ENCODE measurements at places on chromosomes 5 and 9. TPM values are rescaled to one million over a fixed set of nuclear protein-coding genes. Genes with fewer than 3 reads are reported as not detected.

Gene SELENOP
- 11.4 TPM for total RNA-seq

Gene TRIM14
- 37.6 TPM for total RNA-seq

DNA sequence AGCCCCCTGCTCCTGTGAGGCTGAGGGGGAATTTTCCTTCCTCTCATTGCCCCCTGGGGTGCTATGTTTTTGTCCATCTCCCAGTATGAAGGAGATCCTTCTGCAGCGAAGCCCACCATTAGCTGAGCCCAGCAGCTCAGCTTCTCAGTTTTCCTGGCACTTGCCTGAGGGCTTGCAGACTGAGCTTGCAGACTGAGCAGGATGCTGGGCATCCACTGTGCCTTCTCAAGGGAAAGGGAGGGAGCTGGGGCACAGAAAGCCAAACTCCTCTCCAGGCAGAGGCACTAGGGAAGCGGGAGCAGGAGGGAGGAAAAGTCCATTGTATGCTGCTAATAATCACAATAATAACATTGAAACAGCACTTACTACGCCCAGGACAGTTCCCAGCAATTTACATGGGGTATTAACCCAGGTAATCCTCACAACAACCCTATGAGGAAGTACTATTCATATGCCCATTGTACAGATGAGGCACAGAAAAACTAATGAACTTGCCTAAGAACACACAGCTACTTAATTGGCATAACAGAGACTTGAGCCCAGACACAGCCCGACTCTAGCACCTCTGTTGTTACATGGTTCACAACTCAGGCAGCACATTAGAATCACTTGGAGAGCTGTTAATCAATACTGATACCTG lies 86.9 kb upstream of the SSBP2 start:
- DNase-seq, result no peak

DNA sequence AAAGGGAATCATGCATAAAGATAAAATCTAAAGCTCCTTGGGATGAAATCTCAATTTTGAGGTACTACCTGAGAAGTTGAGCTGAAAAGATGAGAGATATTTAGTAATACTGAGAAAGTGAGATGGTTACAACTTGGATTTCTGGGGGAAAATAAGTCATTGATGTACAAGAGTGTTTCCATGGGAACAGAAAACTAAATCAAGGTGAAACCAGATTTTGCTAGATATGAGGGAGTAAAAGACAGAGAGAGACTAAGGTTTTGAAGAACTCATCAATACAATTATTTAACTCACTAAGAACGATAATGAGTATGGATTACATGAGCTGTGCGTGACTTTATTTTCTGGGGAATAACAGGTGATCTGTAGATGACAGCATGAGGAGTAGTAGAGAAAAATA lies 10.2 kb upstream of the ST8SIA4 start:
- DNase-seq, result no peak

GRCh38 chr5:58153255-58153654 lies 306.6 kb downstream of the PLK2 start:
- DNase-seq, result peak; percentile 15

DNA sequence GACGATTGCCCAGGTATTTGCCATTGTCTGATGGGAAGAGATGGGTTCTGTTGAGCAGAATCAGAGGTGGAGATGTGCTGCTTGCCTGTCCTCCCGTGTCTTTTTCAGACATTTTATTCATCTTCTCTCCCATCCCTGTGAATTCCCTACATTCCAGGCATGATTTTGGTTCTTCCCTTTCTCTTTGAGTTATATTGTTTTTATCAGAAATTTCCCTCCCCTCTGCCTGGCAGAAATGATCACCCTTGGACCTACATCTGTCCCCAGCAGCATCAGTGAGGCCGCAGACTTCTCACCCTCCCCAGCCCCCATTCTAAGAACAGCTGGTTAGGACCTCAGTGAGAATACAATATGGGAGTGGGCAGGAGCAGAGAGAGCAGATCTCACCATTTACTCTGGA lies 640.2 kb downstream of the CCDC171 start:
- DNase-seq, result no peak

DNA sequence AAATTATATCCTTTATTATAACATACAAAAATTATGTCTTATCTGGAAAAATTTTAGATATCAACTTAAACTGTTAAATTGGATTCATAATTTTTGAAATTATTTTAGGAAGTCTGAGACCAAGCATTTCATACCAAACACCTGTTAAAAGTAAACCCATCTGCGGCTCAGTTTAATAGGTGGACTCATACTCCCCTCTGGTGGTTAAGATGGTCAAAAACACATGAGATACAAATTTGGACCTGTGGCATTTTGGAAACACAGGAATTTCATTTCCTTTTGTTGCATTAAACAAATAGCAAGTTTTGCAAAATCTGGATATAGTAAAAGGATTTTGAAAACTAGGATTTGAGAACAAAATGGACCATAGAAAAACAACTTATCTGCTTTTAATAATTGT lies 53.7 kb downstream of the RGMB start:
- peak; percentile 27 for DNase-seq

Gene N4BP3
- total RNA-seq, result 0.75 TPM

Gene CLPTM1L
- 131 TPM for total RNA-seq

Gene LPAR1
- total RNA-seq, result 11.5 TPM

GRCh38 chr5:128123936-128124335 lies 40.4 kb downstream of the SLC12A2 start:
- no peak for DNase-seq

- peak; percentile 73 for DNase-seq
These were observed 809 bp downstream of the TNIP1 start for GRCh38 chr5:151079838-151080612.

- peak; percentile 93 for DNase-seq
These were observed 663.2 kb upstream of the RGMB start for GRCh38 chr5:98110282-98110691.

GRCh38 chr5:127410959-127411358 lies 106.5 kb upstream of the PRRC1 start:
- DNase-seq, result no peak

DNA sequence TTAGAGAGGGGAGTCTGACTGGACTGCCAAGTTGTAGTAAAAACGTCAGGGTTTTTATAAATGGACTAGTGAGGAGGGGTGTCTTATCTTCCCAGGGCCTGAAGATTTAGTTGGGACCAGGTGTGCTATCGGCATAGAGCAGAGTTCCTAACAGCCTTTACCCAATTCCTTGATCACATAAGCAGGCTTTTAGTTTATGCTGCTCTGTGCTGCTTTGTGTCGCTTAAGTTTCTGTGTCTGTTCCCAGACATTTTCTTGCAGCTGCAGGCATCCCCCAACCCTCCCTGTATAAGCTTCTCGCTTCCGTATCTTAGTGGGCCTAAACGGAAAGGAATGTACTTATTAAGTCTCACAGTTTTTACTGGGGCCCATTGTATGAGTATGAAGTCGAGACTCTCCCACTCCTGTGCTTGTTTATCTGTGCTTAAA lies 2.6 kb upstream of the SMC5 start:
- DNase-seq, result peak; percentile 89

DNA sequence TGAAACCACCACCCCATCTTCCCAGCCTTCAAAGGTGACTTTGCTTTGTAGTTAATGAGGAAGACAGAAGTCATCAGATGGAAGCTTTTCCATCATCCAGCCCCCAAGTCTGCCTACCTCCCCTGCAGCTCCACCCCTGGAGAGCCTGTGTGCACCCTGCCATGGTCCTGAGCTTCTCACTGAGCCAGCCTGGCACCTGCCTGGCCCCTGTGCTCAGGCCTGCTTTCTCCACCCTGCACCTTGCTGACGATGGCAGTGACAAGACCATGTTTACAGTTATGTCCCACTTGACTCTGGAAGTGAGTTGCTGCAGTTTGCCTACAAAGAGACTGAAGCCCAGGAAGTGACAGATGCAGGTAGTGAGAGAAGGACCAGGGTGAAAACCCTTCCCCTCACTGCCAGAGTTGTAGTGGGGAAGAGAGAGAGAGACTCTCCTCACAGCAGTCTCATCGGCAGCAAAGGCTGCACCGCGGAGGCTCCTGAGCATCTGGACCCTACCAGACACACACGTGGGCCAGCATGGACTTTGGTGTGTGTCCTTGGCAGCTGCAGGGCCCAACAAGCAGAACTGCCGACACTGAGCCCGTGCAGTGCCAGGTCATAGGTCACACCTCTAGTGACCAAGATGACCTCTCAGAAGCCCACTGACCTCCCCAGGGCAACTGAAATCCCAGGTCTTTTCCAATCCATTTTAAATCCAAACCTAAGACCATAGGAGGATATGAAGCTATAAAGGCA lies 107.1 kb downstream of the CACNA1B start:
- DNase-seq, result no peak

DNA sequence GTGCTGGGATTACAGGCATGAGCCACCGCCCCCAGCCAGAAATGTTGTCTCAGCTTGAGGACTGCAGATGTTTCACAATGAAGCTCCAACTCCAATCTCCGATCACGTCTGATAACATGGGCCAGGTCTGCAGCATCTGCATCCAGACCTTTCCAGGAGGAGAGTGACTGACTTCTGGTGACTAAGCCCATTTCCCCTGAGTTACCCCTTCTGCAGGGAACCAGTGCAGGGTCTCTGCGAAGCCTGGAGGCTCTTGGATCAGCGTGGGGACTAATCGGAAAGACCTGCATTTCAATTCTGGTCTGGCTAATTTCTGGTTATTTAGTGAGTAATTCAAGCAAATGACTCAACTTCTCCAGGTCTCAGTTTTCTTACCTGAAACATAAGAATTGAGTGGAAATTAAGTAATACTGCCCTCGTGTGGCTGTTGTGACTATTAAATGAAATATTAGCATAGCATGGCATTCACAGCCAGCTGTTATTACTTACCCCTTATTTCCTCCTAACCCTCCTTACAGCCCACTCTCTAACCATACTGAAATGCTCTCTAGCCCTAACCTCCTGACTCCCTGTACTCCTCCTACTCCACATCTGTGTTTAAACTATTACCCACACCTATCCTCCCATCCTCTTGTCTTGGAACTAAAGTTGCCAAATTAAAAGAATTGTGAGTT lies 2.2 kb upstream of the GNPDA1 start:
- DNase-seq, result peak; percentile 68

DNA sequence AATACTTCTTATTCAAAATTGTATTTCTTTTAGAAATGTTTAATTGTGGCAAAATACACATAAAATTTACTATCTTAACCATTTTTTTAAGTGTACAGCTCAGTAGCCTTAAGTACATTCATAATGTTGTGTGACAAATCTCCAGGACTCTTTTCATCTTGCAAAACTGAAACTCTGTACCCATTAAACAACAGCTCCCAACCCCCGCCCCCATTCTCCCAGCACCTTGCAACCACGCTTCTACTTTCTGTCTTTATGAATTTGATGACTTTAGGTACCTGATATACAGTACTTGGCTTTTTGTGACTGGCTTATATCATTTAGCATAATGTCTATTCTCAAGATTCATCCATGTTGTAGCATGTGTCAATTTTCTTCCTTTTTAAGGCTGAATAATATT lies 2.8 kb upstream of the IL5 start:
- DNase-seq, result no peak

DNA sequence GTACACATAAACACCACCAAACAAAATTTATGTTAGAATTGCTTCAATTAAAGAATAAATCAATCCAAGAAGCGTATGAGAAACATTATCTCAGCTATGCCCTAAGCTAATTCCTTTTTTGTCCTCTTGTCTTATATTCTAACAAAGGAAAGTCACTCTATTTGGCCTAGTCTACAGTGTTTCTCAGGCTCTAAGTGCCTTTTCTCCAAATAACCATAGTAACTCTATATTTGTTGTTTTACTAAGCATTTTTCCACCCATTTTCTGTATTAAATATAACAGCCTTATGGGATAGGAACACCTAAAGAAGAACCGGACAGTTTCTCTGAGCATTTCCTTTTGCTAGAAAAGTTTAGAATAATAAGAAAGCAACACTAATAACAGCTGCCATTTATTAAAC lies 120.1 kb upstream of the MTAP start:
- no peak for DNase-seq

DNA sequence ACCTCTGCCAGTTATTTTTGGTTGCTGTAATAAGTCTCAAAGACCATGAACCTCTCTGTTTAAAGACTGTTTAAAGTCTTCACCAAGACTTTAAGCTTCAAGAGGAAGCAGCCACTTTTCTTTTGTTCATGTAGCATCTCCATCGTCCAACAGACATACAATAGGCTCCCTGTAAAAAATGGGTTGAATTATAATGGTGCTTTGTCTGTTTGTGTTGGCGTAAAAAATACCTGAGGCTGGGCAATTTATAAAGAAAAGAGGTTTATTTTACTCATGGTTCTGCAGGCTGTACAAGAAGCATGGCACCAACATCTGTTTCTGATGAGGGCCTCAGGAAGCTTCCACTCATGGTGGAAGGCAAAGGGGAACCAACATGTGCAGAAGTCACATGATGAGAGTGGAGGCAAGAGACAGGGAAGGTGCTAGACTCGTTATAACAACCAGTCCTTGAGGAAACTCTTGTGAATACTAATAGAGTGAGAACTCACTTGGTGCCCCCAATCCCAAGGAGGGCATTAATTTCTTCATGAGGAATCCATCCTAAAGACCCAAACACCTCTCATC lies 126.3 kb upstream of the RPS23 start:
- DNase-seq, result no peak

- DNase-seq, result peak; percentile 69
These were observed 23.5 kb upstream of the SNX2 start for GRCh38 chr5:122751293-122751782.

DNA sequence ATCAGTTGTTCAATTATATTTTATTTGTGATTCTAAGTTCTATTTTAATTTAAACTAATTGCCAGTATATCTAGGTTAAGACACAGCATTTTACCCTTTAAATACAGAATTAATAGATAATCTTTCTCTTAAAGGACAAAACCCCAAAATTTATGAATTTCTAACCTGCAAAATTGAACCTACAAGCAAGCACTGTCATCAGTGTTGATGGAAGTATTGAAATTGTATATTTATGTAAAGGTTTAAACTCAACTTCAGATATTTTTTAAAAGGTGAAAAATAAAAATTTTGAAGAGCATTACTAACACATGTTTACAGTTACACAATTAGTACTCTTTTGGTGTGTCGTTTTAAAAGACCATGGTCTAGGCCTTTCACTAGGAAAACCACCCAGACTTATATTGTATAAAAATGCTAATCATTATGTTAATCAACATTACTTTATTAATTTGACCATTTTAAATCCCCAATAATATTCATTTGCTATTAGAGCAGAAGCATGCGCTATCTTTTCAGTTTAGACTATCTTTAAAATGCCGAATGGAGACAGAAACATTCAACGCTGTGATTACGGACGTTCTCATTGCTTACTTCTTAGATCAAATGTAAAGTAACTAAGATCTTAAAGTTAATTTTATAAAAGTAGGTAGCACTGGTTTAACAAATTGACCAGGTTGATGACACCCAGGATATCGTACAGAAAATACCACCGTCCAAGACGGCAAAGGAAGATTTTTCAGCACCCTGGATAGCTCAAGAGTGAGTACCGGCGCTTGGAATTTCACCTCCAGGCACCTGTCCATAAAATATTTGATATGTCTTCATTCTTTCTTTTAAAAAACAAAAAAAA lies 3.2 kb downstream of the OTP start:
- no peak for DNase-seq

- no peak for DNase-seq
These were observed 23.3 kb downstream of the UGCG start for GRCh38 chr9:111919875-111920274.

GRCh38 chr9:135500071-135500524 lies 384 bp upstream of the MRPS2 start:
- DNase-seq, result peak; percentile 38

GRCh38 chr5:158154226-158155005 lies 295.5 kb upstream of the CLINT1 start:
- peak; percentile 92 for DNase-seq

- DNase-seq, result peak; percentile 10
These were observed 1.1 kb downstream of the BAG1 start for GRCh38 chr9:33263131-33264002.

Data from astrocyte (in vitro differentiated cells and primary cell).